NCI-H1930 (cell line): ENCODE measurements at places on chromosomes 7 and 10.

DNA sequence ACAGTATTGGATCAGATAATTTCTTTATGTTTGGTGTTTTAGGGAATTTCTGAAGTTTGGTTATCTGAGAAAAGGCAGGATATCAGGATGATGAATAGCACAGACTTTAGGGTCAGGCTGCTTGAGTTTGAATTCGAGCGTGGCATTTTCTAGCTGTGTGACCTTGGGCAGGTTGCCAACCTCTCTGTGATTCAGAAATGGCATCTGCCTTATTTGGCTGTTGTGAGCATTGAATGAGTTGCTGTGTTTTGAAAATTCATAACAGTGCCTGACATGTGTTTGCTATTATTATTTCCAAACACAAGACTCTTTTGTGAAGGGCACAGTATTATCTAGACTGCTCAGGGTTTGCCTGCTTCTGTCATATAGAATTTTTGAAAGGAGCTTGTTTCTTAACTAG is 66.9 kb downstream of the NXPH1 start:
- no peak for DNase-seq

DNA sequence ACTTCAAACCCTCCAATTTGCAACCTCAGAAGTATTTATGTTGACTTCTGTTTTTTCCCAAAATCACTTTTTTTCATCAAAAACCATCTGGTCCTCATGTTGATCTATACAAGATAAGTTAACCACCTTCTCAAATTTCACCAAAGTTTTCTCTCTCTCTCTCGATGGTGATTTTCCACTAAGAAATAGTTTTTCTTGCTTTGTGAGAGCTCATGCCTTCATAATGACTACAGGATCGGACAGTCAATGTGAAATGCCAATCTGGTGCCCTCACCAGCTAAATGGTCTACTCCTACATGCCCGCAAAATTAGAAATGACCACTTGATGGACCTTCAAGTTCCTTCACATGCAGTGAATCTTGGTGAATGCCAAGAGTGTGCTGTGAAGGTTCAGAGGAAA is 40.4 kb downstream of the CNNM1 start:
- no peak for DNase-seq

- peak; percentile 41 for DNase-seq
Observed at GRCh38 chr10:100997360-100998182, 2.0 kb upstream of the LZTS2 start.

DNA sequence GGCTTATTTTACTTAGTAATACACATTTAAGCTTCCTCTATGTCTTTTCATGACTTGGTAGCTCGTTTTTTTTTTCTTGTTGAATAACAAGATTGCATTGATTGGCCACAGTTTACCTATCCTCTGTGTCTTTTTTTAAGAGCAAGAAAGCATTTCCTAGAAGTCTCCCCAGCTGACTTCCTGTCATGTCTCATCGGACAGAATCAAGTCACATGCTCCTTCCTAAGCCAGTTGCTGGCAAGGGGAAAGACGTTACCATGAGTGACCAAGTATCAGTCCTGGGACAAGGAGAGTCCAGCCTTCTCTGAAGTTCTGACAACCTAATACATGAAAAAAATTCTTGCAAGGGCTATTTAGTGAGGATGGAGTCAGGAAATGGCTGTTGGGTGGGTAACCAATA is 24.9 kb upstream of the SFRP5 start:
- no peak for DNase-seq

DNA sequence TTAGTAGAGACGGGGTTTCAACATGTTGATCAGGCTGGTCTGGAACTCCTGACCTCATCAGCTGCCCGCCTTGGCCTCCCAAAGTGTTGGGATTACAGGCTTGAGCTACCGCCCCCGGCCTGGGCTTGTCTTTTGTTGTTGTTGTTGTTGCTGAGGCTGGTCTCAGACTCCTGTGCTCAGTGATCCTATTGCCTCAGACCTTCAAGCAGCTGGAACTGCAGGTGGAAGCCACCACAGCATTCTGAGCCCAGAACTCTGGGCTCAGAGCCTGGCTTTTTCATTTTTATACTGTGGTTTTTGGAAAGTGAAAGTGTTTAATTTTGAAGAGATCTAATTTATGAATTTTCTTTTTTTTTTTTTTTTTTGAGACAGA is 16.2 kb upstream of the DNAJB6 start:
- no peak for DNase-seq

- DNase-seq, result no peak
Observed at GRCh38 chr7:18294411-18294810, 201.1 kb upstream of the HDAC9 start.

GRCh38 chr10:129848696-129849451 is 115.2 kb downstream of the EBF3 start:
- DNase-seq, result no peak

- DNase-seq, result no peak
Observed at GRCh38 chr10:24894309-24894708, 58.1 kb downstream of the PRTFDC1 start.

DNA sequence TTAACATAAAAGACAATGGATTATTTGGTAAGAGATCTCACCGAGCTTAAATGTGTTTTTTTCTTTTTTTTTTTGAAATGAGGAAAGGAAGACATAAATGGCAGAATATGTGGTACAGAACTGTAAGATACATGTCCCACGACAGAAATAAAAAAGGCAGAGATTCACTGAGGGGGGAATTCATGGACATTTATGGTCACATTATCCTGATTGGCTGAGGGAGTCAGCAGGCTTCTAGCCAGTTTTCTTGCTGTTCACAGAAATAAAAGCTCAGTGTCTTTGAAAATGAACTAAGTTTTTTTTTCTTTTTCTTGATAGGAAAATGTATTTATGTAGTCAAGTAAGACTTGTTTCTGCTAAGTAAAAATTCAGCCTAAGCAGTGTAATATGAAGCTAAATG is 8.2 kb upstream of the FAS start:
- DNase-seq, result no peak

DNA sequence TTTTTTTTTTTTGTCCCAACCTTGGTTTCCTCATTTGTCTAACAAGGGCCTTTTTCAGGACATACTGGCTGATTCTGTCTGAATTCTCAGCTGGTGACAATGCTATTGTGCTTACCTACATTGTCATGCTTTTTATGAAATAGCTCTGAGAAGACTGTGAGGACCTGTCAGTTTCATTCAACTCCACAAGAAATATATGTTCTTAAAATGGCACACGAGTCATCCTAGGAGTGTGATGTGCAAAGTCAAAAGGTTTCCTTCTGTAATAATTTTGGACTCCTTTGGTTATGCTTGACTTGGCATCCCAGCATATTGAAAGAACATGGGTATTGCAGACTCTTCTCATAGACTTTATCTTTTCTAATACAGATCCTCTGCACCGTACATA is 316.0 kb downstream of the GFRA1 start:
- no peak for DNase-seq

- DNase-seq, result no peak
Observed at GRCh38 chr10:73094986-73095480, 1.6 kb downstream of the P4HA1 start.

- peak; percentile 90 for DNase-seq
Observed at GRCh38 chr7:55572378-55573233, at the start of gene VOPP1. Gene VOPP1 (minus strand): TSS chr7:55572502. CDS start chr7:55572324, 178 bp downstream.

GRCh38 chr10:49170632-49171325 is 17.4 kb downstream of the TMEM273 start:
- no peak for DNase-seq

DNA sequence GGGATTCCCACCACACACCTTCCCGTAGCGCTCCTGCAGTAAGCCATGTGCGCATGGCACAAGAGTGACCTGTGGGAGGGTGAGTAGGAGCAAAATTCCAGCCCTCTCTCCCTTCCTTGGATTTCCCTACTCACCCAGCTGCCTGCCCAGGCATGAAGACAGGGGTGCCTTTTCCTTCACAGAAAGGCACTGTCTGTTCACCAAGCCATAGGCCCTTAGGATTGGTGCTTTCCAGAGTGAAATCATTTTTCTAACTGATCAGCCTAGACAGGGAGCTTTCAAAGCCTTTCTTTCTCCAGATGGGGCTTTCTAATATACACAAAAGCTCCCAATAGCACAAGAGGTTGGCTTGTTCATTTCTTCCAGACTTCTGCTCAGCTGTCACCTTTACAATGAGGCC is 79.7 kb downstream of the CTTNBP2 start:
- DNase-seq, result no peak

DNA sequence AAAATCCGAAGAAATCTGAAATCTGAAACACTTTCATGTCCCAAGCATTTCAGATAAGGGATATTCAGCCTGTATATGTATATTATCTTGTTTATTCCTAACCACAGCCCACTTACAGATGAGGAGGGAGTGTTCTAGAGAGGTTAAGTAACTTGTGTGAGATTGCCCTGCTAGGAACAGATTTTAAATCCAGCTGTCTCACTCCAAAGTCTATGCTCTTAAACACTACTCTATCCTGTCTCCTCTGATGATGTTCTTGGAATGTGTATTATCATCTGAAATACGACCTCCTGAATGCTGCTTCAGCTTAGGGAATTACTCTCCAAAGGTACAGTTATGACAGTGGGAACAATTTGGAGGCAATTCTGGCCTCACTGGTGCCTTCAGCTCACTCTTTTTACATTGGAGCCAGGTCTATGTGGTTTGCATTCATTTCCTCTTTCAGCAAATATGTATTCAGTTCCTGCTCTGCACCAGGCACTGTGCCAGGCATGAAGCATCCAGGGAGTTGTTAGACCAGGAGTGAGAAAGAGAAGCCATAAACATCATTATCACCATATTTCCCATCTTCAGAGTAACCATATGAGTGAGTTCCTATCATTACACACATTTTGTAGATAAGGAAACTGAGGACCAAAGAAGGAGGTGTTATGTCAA is 70.2 kb downstream of the NOC3L start:
- no peak for DNase-seq

GRCh38 chr10:70115948-70116682 is 16.5 kb downstream of the AIFM2 start:
- DNase-seq, result peak; percentile 10

GRCh38 chr7:105707967-105708762 is 126.9 kb upstream of the EFCAB10 start:
- no peak for DNase-seq

- no peak for DNase-seq
Observed at GRCh38 chr10:65793738-65794425, 1132.0 kb upstream of the LRRTM3 start.

DNA sequence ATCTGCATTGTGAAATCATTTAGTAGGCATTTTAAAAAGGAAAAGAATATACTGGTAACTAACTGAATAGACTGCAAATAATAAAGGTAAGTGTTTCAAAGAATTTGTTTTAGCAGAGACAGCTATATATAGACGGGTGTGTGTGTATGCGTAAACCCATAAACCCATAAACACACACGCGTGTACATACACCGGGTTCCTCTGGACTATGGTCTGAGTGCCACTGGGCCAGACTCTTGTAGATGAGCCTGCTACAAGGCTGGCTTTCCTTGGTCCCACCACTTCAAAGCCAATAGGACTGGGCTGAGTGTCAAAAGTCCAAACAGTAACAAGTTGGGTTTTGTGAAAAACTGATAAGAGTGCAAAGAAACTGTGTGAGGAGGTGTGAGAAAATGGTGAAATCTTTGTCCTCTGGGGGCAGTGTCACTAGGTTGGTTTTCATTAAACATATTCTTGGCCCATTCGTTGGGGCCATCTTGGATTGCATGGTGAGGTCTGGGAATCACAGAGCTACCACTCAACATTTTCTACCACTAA is 39.8 kb downstream of the GNA12 start:
- DNase-seq, result no peak

DNA sequence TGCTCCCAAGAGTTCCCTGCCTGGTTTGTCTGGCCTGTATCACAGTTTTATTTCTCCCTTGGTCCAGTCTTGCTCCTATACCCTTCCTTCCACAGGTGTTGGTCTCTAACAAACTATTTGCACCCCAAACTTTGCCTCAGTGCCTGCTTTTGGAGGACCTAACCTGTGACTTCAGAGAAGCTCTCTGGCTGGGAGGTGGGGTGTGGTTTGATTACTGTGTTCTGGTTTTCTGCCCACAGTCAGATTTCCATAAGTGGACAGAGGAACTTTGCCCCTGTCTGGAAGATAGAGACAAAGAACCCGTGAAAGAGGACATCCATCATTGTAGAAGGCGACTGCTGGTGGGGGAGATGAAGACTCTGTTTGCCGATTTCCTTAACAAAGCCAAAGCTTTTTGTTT is 55.8 kb upstream of the TRIL start:
- DNase-seq, result no peak

GRCh38 chr10:104252368-104252767 is 2.3 kb upstream of the GSTO1 start:
- DNase-seq, result no peak

- DNase-seq, result peak; percentile 11
Observed at GRCh38 chr10:36725581-36726520, 399.5 kb upstream of the ANKRD30A start.

GRCh38 chr7:148828965-148829364 is 55.1 kb downstream of the EZH2 start:
- DNase-seq, result no peak

- DNase-seq, result no peak
Observed at GRCh38 chr10:79274279-79275104, 72.8 kb upstream of the PPIF start.

- DNase-seq, result no peak
Observed at GRCh38 chr10:96964131-96964530, 132.0 kb downstream of the LCOR start.

- DNase-seq, result no peak
Observed at GRCh38 chr10:28558186-28558585, 25.3 kb downstream of the WAC start.

- DNase-seq, result no peak
Observed at GRCh38 chr10:104648421-104648820, 7.3 kb downstream of the SORCS3 start.

DNA sequence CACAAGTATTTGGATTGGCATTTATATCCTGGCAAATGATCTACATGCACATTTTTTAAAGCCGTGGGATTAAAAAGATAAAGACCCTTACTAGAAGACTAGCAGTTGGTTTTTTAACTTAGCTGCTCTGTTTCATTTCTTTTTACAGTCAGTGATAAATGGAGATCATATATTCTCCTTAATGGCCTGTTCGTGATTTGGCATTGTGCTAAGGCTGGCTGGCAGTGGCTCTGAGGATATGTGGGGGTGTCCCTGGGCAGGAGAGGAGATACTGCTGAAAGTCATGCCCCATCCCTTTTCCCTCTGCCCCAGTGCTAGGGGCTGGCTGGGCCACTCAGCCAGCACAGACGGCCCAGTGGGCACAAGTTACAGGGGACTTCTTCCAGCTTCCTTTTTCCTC is 341.7 kb downstream of the PRPF18 start:
- no peak for DNase-seq

DNA sequence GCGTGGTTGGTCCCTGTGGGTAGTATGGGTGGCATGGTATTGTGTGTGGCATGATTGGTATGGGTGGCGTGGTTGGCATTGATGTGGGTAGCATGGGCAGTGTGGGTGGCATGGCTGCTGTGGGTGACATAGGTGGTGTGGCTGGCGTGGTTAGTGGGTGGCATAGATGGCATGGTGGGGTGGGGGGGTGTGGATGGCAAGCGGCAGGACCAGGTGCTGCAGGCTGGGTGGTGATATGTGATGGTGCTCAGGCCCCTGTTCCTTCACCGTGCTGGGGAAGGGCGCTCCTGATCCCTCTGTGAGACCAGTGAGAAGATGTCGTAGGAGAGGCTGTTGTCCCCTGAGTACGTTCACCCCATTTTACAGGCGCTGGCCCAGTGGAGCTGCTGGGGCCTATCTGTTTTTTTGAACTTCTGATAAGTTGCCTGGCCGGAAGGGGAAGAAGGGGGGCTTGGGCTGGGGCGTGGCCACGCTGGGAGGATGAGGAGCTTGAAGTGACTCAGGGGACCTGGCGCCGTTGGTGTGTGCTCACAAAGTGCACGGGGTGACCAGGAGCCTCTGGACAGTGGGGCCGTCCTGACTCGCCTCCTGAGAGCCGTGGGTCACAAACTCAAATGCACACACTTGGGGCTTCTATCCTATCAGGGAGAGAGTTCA is 17.5 kb downstream of the INPP5A start:
- no peak for DNase-seq

GRCh38 chr10:30553626-30554439 is 75.7 kb downstream of the LYZL2 start:
- DNase-seq, result no peak
